ENCODE measurements at places on chromosomes 6 and 20.

DNA sequence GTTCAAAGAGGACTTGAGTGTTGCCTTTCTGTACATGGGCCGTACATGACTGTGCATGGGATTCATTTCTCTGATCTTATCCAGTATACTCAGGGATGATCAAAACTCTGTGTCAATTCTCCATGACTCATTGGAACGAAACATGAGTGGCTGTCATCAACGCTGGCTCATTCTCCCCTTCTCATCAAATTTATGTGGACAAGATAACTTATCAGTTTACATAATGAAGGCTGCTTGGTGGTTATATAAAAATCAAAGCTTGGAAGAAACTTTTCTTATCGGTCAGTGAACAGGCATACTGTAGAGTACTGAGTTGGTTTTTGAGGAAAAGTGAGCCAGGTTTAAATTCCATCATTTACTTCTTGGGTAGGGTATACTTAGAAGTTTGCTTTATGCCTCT is 24.9 kb downstream of the CRISP1 start:
- DNase-seq, result no peak

DNA sequence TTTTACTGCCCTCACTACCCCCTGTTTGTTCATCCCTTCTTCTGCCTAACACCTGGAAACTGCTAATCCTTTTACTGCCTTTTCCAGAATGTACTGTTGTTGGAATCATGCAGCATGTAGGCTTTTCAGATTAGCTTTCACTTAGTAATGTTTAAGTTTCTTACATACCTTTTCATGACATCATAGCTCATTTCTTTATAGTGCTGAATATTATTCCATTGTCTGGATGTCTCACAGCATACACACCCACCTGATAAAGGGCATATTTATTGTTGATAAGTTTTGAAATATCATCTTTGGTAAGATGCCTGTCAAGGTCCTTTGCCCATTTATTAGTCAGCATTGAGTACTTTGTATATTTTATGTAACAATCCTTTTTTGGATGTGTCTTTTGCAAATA is 588.2 kb upstream of the NRSN1 start:
- DNase-seq, result no peak

DNA sequence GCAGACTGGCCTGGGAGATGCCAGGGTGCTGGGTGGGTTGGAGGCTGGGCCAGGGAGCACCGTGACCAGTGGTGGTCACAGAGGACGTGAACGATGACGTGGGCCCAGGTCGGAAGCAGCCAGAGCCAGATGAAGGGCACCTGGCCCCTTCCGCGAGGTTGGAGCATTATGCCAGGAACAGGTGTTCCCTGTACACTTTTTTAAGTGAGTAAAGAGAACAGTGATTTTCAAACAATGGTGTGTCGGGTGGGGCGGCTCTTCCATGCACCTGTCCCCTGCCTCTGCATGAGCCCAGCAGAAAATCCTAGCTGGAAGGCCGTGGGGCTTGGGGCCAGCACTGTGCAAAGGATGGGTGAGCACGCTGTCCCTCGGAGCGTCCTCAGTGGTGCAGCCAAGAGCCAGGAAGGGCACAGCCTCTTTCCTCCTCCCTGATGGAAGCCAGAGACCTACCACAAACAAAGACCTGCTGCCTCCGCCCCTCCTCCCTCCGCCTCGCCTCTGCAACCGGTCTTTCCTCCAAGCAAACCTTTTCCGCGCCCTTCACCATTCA is 350.5 kb downstream of the ZFAND3 start:
- DNase-seq, result no peak

GRCh38 chr6:2203264-2203663 is 42.1 kb downstream of the GMDS start:
- no peak for DNase-seq

DNA sequence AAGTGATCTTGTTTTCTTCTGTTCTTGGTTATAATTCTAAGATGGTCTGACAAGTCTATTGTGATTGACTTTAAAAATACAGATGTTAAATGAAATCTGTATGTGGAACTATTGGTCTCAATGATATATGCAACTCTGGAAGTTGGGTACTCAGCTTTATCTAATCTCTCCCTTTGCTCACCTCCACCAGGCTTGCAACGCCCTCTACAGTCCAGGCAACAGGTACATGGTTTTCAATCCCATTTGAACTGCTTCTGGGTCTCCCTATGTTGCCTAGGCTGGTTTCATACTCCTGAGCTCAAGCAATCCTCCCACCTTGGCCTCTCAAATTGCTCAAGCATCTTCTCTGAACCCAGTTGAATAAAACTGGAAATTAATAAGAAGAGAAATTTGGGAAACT is 25.6 kb upstream of the HLA-DQB1 start:
- DNase-seq, result peak; percentile 23

DNA sequence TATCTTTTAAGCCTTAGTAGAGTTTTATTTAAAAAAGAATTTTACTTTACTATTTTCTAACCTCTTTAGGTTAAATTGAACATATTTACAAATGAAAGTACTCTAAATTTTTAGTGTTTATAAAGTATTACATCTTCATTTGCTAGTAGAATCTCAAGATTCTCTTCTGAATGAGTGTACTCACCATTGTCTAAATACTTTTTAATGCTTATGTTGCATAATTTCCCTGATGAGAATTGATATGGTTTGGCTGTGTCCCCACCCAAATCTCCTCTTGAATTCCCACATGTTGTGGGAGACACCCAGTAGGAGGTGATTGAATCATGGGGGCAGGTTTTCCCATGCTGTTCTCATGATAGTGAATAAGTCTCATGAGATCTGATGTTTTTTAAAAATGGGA is 53.6 kb downstream of the VIP start:
- no peak for DNase-seq

DNA sequence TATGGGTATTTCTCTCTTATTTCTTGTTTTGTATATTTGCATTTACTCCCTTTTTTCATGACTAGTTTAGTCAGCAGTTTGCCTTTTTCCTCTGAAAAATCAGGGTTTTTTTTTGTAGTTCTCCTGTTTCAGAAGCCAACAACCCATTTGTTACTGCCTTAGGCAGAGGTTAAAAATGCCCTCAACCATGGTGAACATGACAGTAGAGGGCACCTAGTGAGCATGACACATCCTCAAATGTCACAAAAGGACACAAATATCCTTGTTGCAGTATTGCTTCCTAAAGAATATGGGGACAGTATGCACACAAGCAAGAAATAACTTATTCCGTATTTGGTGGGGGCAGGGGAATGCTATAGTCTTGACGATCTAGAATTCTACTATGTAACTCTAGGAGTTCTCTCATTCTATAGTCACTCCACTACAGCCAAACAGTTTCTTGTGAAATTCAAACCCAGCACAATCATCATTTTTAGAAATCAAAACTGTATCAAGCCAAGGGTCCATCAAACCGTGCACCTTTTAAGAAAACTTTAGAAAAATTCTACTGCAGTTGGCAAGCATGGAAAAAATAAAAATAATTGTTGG is 47.0 kb downstream of the GOPC start:
- DNase-seq, result no peak

DNA sequence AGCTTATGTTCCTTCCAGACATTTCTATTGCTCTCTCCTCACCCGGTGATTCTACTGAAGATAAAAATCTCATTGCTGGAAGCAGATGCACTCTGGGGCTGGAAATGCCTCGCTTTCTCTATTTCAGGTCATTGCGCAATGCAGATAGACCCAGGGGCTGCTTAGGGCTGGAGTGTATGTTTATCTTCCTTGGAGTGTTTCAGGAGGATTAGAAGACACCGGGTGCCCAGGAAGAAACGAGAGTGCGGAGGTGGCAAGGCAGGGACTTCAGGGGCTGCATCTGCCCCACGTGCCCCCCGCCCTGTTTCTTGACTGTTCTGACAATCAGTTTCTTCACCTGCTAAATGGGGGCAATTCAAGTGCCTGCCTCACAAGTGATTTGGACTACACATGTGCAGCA is 45.6 kb upstream of the IYD start:
- DNase-seq, result no peak

DNA sequence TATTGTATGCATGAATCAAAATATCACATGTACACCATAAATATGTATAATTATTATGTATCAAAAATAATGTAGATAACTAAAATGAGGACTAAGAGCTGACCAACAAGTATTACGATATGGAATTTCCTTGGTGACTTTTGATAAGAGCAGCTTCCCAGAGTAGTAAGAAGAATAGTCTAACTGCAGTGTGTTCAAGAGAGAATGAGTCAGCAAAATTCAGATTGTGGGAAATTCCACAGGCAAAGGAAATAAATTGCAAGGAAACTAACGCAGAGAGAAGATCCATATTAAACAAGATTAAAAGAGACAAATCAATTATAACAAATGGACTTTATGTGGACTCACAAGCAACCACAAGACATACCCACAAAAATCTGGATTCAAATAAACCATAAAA is 26.4 kb downstream of the FRK start:
- DNase-seq, result no peak

- DNase-seq, result no peak
Measured at GRCh38 chr6:141488488-141488887, 644.2 kb upstream of the GJE1 start.

DNA sequence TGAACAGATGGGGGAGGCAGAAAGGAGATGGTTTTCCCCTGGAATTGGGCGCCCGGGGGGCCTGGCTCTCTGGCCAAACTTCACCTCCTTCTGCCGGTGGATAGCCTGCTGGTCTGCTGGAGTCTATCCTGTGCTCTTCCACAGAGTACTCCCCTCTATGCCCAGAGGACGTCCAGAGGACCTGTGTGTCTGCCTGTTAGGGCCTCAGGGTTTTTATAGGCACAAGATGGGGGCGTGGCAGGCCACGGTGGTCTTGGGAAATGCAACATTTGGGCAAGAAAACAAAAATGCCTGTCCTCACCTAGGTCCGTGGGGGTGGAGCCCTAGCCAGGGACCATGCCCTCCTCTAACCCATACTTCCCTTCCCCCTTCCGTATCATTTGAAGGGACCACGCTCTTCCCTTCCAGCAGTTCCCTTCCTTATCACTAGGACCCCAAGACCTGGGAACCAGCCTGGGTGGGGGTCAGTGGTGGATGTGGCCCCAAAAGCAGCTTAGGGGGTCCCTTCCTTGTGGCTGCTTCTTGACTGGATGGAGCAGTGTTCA is 53.6 kb upstream of the ZNF337 start:
- no peak for DNase-seq

GRCh38 chr6:140245296-140246040 is 871.0 kb upstream of the CITED2 start:
- no peak for DNase-seq

DNA sequence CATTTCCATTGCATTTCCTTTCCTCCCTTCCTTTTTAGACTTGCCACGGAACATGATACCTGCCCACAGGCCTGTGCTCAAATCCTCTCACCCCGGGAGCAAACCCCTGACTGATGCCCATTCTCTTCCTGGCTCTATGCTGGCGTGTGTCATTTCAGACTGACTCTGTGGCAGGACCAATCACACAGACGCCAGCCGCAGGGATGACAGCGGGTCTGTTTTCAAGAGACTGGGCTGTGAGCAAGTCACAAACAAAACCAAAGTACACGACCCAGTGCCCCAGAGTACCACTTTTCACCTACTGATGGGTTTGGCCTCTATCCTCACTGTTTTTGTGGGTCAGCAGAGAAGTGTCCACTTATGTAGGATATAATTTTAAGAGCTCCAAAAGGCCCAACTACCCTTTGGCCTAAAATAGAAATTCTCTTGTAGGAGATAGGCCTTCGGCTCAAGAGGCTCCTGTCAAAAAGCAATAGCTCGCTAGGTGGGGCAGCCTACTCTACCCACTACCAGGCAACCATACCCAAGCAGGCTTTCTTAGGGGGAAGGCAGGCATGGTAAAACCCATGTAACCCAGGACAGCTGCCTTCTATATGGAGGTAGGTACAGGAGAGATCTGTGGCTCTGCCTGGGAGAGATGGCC is 215.7 kb downstream of the CDC5L start:
- DNase-seq, result no peak

DNA sequence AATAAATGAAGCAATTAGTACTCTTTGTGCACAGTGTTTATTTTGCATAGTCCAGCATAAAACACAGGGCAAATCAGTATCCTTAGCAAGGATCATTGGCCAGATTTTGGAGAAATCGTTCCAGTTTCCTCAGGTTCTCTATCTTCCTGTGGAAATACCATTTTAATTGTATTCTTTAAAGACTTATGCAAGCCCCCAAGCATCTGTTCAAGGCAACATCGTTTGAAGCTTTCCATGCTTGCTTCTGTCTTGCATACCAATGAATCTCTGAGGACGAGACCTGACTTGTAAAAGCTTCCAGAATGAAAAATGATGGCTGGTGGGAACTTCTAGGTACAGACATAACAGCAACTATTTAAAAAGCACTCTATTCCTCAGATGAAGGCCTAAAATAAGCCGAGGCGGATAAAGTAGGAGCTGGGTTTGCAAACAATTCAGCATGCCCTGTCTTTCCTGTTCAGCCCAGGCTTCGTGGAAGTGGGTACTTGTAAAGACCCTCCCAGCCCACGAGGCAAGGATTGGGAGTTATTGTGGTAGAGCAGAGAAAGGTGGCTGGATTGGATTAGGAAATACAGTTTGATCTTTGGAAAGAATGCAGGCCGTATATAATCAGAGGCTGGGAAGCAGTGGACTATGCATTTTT is 21.6 kb downstream of the NRSN1 start:
- no peak for DNase-seq

GRCh38 chr20:63544958-63545516 is 2.5 kb downstream of the SRMS start:
- DNase-seq, result no peak

GRCh38 chr6:131014080-131014776 is 48.8 kb downstream of the EPB41L2 start:
- no peak for DNase-seq

- DNase-seq, result no peak
Measured at GRCh38 chr20:24877652-24878051, 71.4 kb upstream of the CST7 start.

DNA sequence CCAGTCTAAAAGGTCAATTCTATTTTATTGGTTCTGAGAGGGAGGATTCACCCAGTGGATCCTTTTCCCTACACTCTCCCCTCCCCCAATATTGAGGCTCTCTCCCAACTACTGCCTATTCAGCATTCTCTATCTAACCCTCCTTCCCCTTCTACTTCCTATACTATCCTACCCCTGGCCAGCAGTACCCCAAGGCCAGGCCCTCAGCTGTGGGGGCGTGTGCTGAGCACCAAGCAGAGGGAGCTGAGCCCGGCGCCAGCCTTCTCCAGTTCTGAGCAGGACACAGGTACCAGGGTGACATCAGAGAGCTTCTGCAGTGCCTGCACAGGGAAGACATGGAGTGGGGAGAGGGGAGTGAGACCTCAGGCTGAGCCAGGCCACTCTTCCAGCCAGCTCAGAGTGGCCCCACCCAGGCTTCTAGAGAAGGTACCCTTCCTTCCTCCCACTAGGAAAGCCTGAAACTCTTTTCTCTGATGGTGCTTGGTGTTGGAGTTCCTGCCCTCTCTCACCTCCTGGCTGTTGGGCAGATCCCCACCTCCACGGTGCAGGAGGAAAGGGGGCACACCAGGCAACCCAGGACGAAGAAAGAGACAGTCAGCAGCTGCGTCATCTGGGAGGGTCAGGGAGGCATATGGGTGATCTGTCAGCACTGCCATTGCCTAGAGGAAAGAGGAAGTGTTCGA is 1.9 kb downstream of the DDAH2 start:
- no peak for DNase-seq

DNA sequence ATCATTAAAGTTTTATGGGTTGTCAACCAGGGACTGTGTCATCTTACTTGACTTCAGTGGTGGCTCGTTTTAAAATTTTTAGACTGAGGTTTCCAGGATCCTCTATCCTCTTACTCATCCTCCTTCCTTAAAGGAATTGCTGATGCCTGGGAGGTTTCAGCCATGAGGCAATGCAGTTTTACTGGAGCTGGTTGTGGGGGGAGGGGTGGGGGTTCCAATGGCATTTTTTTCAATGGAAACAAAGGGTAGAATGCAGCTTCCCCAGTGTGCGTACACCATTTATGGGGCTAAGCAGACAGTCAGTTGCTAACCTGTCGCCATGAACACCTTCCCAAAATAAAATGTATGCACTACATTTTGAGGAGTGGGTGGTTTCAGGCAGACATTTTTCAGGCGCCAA is 88.0 kb downstream of the METTL24 start:
- DNase-seq, result no peak
